ENCODE measurements at places on chromosomes 4 and X.

DNA sequence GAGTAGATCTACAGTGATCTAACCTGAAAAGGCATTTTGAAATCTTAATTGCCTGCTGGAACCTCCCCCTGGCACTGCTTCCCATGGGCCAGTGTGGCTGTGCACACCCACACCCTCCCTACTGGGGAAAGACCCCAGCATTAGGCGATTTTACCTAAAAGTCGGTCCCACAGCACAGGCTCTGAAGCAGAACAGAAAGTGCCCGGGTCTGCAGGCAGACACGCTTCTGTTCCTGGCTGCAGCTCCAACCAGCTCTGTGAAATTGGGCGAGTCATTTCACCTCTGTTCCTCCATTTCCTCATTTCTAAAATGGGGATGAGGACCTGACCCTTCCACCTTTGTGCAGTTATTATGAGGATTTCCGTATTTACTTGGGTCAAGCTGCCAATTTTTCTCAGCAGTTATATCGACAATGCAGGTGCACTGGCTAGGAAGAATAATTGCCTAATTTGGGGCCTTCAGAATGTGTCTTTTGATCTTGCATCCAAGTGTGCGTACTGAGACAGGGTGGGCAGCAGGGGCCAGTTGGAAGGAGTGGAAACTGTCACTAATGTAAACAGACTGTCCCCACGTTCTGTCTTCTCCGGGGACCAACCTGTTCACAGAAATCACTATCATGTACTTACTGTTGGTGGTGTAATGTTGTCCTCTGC lies 7.1 kb downstream of the KLF3 start:
- DNase-seq = no peak

GRCh38 chr4:130393231-130393630 lies 1297.3 kb downstream of the C4orf33 start:
- DNase-seq = no peak

GRCh38 chr4:914531-914930 lies 17.6 kb downstream of the GAK start:
- DNase-seq = no peak

DNA sequence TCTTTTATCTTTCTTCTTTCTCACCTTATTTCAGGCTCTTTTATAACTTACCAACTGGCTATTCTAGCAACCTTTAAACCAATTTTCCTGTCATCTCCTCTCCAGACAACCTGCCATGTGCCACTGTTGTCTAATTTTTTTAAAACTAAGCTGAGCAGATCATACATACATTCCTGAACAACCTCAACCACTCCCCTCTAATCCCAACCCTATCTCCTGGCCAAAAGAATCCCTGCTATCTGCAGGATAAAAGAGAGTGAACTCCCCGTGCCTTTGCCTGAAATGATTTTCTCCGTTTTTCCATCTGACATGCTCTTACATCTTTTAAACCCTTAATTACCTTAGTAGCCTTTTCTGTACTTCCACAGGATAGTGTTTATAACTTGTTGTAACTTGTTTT lies 35.5 kb downstream of the DCUN1D4 start:
- DNase-seq = no peak

GRCh38 chr4:113073451-113074005 lies 24.1 kb downstream of the ANK2 start:
- no peak for DNase-seq

DNA sequence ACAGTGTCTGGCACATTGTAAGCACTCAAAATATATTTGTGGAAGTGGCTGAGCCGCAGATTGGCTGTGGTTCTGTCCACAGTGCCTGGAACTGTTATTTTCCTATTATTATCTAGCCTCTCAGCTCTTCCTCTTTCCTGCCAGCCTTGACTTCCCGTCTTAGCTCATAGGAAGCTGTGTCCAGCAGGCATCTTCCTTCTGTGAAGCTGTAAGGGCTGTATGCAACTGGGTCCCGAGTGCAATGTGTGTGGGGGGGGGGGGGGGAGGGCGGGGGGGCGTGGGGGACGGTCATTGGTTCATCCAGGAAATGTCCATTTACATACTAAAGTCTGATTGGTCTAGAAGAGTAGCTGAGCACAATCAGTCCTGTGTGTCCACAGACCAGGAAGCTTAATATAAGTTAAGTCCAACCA lies 210.7 kb downstream of the PDGFRA start:
- DNase-seq = no peak

Measured in neural crest cell (in vitro differentiated cells).